ENCODE measurements at places on chromosomes 5 and 9.

DNA sequence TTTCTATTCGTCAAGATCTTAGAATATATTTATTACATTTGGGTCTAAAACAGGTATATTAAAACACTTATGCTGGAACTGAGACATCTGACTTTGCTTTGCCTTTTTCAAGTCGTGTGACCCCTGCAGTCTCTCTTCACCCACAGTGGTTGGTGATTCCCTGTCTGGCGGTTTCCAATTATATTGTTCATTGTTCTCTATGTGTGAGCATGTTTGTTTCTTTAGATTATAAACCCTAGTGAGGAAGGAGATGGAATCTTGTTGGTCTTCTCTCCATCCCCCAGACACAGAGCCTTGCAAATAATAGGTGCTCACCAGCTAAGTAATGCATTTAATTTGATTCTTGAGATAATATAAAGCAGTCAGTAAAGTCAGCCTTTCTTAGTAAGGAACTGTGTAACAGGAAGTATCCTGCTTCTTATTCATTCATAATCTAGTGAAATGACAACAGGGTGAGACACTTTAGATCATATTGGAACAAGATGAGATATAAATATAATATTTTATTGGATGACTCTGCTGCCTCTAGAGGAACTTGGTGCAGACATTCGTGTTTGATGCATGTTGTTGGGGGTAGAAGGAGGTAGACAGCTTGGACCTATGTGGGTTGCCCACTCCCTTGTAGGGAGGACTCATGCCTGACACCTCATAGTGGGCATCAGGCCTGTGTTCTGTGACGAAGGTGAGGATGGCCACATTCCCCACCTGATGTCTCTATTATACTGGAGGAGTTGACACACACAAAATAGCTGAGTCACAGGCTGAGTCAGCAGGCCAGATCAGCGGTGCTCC, 88.1 kb downstream of the FGF1 start:
- no peak for DNase-seq

DNA sequence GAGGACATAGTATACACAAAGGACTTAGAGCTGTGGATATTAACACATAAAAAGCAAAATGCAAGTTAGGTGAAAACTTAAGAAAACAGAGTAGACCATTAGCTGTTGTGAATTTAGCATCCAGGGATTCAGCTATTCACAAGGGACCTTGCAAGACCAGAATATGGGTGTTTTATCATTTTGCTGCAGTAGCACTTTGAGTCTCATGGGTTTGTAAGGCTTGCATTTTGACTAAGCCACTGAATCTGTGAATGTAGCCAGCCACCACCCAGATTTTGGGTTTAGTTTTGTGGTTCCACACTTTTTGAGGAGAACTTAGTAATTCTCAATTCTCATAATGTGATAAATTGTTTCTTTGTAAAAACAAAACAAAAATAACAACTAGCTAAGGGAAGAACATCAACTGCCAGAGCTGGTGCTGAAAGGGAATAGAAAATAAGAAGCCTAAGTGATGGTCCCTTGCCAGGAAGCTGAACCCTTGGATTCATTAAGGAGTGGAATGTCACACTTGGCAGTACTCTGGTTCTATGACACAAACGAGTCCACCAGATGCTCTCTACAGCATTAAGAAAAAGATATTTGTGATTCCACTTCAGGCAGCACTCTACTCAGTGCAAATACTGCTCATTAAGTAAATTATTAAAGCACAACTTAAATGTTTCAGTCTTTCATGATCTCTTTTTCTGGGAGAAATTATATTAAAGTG, 557.4 kb upstream of the ZNF462 start:
- DNase-seq, result no peak

DNA sequence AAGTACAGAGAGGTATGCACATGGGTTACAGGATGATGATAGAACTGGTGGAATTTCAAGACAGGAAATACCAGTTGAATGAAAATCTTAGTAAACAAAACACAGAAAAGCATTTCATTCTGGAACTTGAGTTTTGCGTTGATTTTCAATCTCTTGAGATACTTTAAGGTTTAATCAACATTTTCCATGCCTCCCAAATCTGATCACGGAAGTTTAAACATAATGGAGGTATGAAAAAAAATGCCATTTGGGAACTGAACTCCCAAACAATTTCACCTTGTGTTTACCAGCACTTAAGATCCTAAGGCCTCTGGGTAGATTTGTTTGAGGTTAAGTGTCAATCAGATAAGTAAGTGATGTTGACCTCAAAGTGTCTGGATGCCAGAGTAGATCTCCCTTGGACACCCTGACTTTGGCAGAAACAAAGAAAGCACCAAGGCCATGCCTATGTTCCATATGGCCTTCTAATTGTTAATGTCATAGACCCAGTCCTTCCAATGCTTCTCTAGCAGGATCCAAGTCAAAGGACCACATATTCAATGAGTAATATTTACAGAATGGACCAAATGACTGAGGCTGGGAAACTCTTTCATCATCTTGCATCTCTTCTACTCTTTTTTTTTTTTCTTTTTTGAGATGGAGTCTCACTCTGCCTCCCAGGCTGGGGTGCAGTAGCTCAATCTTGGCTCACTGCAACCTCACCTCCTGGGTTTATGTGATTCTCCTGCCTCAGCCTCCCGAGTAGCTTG, 216.9 kb downstream of the ARRDC3 start:
- DNase-seq, result no peak

DNA sequence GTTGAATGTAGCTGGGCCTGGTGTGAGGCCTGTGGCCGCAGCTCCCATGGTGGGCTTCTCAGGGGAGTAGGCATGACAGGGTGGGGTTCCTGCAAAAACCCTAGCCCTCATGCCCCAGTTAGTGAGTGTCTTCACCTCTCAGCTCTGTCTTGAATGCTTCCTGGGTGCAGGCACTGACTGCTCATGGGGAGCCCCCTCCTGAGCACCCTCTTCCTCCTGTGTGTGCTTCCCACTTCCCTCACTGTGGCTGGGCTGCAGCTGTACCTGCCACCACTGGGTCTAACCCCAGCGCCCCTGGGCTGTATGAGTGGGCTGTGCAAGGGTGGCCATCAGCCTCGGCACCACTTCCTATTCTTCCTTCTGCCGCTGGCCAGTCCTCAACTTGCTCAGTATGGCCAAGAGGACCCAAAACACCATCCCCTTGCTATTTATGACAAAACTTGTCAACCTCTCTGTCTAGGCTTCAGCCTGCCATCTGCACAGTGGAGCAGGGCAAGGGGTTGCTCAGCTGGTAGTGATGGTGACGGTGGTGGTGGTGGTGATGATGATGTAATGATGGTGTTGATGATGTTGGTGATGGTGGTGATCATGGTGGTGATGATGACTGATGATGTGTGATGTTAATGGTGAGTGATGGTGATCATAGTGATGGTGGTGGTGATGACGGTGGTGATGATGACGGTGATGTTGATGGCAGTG, 67.5 kb downstream of the RXRA start:
- no peak for DNase-seq

DNA sequence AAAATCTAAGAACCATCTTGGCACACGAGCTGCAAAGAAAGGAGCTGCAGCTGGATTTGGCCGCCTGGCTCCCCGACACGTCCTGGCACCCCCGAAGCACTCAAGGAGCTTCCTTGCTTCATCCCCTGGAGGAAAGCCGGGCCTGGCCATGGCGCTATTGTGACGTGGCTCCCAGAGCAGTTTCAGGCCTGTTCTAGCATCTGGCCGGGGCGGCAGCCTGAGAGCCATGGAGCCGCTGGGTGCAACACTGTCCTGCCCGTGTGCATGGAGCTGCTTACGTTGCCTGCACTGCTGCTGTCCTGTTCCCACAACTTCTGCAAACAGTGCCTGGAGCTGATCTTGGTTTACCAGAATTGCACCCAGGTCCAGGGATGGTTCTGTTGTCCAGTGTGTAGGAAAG, 63.5 kb downstream of the PTPDC1 start:
- no peak for DNase-seq

DNA sequence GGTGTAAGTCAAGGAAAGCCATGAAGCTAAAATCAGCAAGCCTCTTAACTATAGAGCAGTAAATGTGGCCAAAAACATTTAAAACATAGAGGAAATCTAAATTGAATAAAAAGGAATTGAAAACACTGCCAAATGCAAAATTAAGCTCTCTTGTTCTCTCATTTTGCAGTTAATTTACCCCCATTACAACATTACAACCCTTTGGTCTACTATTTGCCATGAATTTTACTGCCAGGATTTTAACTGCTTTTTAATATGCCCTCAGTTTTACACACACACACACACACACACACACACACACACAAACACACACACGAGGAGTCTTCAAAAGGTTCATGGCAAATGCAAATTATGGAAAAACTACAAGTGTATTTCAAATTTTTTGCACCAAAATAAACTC, 91.4 kb upstream of the ACO1 start:
- peak; percentile 36 for DNase-seq

DNA sequence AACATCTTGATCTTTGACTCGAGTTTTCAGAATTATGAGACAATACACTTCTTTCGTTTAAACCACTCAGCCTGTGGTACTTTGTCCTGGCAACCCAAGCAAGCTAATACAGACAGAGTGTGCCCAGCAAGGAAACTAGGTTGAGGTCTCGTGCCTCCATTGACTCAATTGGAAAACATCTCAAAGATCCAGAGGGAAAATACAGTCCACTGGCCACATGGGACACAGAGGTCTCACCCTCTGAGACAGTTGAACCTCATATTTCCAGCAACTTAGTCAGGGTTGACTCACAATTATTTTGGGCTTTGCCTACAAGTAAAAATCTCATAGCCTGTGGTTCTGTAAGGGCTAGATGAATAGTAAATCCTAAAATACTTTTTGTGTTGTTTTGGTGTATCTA, 631.5 kb downstream of the MTRR start:
- DNase-seq, result no peak

DNA sequence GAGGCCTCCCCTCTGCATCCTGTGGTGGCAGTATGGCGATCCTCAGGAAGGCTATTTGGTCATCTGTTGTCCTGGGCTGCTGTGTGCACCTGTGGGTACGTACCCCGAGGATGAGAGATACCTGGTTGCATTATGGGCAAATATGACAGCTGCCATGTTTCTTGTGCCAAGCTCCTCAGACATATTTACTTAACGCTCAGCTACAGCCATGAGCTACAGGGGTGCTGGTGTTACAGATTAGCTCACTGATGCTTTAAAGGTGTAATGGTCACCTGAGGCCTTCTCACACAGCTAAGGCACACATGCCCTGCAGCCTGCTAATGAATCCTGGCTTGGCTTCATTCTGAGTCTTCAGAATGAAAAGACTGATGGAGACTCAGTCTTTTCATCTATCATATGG, 12.0 kb downstream of the NDST1 start:
- no peak for DNase-seq

DNA sequence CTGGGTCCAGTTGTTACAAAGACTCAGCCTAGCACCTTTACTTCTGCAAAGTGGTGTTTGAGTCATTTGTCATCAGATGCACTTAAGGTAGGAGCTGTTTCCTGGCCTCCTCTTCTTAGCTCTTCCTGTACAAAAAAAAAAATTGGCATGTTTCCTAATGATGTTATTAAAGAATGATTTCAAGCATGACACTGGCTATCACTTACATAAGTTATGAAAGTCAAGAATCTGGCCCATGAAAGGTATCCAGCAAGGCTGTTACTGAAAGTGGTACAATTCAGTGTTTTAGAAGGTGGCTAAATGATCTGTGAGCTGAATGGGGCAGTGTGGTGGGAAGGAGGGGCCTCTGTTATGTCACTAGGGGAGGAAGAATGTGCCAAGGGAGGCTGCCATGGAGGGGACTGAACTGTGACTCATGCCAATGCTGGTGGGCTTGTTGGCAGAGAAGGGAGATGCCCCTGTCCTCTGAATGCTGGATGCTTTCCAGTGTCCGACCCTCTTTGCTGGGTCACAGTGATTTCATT, 175.1 kb upstream of the MAP1B start:
- no peak for DNase-seq

DNA sequence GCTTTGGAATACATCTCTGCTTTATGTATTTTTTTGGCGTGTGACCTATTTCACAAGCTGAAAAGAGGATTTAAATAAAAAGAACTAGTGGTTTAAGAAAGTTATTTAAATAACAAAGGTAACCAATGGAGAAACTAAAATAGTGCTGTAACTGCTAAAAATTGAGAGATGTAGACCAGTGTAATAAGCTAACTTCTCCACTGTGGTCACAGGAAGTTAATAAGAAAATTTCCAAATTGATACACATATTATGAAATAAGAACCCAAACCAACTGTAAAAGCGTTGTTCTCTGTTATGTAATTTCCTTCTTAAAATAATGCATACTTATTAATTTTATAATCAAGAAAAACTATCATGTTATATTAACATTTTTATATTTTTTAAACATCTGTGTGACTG, 29.1 kb upstream of the ZFAND5 start:
- DNase-seq, result no peak

DNA sequence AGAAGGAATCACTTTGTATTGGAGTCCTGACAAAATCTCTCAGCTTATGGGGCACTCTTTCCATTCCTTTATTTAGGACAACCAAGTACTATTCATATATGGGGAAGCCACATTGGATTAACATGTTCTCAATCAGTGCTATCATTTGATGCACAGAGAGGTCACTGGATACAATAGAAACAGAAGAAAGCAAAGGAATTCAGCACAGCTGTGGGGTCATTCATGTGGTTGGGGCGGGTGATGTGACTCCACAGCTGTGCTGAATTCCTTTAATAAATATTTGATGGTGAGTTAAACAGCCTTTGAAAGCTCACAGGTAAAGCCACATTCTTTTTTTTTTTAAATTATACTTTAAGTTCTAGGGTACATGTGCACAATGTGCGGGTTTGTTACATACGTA, 854 bp upstream of the TEX48 start:
- DNase-seq, result no peak

- DNase-seq, result no peak
Measured at GRCh38 chr5:58491216-58491892, at the start of gene GAPT. Gene GAPT (plus strand): TSS chr5:58491435. CDS start chr5:58494537, 3,102 bp downstream.

DNA sequence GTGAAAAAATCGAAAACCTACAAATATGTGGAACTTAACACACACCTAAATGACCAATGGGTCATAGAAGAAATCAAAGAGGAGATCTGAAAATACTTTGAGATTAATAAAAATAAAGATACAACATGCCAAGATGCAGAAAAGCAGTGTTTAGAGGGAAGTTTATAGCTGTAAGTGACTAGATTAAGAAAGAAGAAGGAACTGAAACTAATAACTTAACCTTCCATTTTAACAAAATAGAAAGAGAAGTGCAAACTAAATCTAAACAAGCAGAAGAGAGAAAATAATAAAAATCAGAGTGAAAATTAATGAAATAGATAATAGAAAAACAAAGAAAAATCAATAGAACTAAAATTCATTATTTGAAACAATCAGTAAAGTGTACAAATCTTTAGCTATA, 103.0 kb upstream of the MAMDC2 start:
- no peak for DNase-seq

GRCh38 chr5:45382583-45382982, 313.6 kb downstream of the HCN1 start:
- DNase-seq, result no peak

GRCh38 chr5:91381774-91382359, 1.2 kb downstream of the ARRDC3 start:
- peak; percentile 93 for DNase-seq

- no peak for DNase-seq
Measured at GRCh38 chr9:94720846-94721549, 5.5 kb upstream of the AOPEP start.

All from right lung (tissue), 10 donors.